CD8-positive, alpha-beta memory T cell (primary cell): ENCODE measurements at places on chromosomes 3 and 15. TPM values are rescaled to one million over a fixed set of nuclear protein-coding genes. Genes with fewer than 3 reads are reported as not detected.

- no peak for DNase-seq
Observed at GRCh38 chr15:52101542-52102323, 10.8 kb downstream of the BCL2L10 start.

DNA sequence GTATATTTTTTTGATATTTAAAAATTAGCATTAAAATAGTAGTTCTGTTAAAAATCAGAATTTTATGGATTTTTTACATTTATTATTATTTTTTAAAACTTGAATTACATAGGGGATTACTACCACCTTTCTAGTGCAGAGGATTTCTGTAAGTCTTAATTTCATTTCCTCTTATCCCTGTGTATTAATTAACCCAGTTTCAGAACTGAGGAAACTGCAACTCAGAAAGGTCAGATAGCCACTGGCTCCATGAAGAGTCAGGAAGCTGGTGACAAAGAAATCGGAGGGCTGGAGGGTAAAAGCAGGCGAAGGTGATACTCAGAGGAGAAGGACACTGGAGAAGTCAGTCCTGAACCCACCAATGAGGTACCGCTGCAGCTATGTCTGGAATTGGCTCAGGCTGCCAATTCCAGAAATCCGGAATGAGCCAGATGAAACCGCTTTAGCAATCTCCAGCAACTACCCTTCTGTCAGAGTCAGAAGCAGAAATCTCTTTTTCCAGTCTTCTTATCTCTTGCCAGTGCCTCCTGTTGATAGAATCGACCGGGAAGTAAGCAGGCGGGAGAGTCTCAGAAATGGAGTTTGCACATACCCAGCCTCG, 308.5 kb downstream of the SV2B start:
- DNase-seq, result no peak

GRCh38 chr3:52245322-52246263, at the start of gene PPM1M:
PPM1M (plus strand) TSS chr3:52245759; CDS start chr3:52245825, 66 bp downstream.
- DNase-seq, result peak; percentile 81

ALDH1L1 gene
- not detected for polyA plus RNA-seq

AGBL1 gene
- not detected for polyA plus RNA-seq

- no peak for DNase-seq
Observed at GRCh38 chr3:171933441-171933840, 90.3 kb downstream of the TMEM212 start.

B3GNT5 gene
- not detected for polyA plus RNA-seq

DNA sequence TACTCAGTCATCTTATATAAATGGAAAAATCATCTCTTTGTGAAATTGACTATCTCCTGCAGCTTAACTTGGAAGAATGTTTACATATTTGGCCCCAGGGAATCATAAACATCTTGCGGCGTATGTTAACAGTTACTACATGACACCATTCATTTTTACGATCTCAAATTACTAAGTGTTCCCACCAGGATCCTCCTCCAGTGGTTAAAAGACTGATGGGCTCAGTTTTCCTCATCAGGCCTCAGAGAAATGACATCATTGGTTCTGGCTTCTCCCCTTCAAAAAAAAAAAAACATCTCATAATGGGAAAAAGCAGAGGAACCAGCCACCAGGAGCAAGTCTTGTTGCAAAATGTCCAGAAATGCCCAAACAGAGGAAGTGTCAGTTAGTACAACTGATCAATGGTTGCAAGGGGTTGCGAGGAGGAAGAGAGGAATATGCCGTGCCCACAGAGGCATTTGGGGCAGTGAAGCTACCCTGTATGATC, 70.5 kb upstream of the LIPC start:
- DNase-seq, result no peak

- no peak for DNase-seq
Observed at GRCh38 chr3:69925506-69925905, 74.0 kb upstream of the SAMMSON start.

GRCh38 chr3:56800130-56800831, 1.5 kb downstream of the ARHGEF3 start:
- peak; percentile 71 for DNase-seq
